ENCODE measurements at places on chromosomes 1 and 21.

GRCh38 chr1:47866601-47867437, 130.4 kb downstream of the TRABD2B start:
- DNase-seq, result no peak

- peak; percentile 31 for DNase-seq
These were observed 780 bp downstream of the YTHDF2 start for GRCh38 chr1:28737307-28738132.

DNA sequence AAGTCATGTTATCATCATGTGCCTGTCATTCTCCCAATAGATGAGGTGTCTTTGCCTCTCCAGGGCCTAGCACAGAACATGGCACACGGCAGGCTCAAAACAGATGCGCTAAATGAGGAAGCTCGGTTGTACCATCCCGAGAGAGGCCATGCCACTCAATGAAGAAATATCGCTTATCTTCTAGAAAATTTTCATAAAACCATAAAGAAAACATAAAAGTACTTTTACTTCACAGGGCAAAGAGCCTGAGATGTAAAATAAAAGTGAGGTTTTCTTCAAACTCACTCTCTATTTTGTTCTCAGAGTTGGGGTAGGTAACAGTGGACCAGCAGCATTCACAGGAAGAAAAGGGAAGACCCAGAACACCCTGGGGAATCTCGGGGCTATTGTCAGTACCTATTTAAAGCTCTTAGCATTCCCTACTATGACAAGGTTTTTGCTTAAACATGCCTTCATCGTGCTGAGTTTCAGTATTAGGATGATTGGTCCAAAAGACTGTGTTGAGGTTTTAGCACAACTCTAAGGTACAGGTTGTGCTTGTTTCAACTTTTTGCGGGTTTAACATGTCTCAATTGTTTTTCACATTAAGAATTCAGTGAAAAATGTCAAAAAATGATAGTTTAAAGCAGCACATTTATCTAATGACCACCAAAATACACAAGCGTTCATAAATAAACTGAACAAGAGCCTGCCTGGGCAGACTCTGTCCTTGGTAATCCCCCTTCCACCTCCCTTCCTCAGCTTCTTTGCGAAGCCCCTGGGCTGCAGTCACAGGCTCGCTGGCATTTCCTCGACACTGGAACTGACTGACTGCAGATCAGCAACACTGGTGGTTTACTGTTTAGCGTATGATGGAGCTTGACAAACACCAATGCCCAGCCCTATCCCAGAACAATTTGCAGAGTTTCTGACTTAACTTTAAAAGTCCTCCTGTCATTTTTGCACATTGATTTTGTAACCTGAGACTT, 55.6 kb downstream of the COQ8A start:
- DNase-seq, result no peak

DNA sequence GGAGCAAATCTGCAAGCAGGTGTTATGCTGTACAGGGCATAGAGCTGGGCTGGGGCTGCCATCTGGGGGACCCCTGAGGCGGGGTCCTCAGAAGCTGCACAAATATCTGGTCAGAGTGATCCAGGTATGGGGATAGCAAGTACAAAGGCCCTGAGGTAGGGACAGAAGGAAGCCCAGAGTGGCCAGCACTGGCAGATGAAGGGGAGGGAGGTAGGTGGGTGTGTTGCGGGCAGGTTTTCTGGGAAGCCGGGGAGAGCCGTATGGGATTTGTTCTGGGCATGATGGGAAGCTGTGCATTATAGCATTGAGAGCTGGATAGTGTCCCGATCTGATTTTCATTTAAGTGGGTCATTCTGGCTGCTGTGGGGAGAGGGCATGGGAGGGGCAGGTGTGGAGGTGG, 102.7 kb downstream of the ARHGEF10L start:
- no peak for DNase-seq

DNA sequence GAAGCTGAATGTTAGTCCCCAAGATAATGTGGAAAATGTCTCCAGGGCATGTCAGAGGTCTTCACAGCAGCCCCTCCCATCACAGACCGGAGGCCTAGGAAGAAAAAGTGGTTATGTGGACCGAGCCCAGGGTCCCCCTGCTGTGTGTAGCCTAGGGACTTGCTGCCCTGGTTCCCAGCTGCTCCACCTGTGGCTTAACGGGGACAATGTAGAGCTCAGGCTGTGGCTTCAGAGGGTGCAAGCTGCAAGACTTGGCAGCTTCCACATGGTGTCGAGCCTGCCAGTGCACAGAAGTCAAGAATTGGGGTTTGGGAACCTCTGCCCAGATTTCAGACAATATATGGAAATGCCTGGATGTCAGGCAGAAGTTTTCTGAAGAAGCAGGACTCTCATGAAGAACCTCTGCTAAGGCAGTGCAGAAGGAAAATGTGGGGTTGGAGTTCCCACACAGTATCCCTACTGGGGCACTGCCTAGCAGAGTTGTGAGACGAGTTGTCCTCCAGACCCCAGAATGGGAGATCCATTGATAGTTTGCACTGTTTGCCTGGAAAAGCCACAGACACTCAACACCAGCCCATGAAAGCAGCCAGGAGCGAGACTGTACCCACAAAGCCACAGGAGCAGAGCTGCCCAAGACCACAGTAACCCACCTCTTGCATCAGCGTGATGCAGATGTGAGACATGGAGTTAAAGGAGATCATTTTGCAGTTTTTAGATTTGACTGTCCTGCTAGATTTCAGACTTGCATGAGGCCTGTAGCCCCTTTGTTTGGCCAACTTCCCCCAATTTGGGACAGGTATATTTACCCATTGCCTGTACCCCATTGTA, 204.9 kb downstream of the MRPL39 start:
- DNase-seq, result no peak

DNA sequence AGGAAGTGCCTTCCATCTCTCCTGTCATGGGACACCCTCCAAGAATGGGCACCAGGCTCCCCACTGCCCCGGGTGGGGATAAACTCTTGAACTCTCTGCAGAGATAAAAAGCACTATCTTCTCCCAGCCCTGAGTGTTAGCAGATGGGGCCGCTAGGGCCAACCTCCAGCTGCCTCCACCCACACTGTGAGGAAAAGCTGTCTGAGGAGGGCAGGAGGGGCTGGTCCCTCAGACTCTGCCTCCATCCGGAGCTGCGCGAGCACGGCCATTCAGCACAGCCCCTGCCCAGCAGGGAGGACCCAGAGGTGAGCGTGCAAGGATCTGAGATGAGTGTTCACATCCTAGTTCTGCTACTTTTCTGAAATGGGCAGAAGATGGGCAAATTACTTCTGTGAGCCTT, 51.8 kb upstream of the TRABD2B start:
- no peak for DNase-seq

GRCh38 chr21:43812139-43812821, 22.9 kb downstream of the RRP1 start:
- no peak for DNase-seq

DNA sequence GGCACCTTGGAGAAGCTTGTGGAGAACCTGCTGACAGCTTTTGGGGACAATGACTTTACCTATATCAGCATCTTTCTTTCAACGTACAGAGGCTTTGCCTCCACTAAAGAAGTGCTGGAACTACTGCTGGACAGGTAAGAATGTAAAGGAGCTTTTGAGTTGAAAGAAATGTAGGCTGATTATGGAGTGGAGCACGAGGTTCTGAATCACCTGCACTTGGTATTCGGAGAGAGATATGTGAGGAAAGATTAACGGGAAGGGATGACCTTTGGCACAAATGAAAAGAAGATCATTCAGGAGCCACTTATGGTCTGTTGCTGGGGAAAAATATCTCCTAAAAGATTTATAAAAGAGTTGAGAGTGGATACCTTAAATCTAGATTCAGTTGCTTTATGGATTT, 42.7 kb downstream of the RGL1 start:
- DNase-seq, result no peak

DNA sequence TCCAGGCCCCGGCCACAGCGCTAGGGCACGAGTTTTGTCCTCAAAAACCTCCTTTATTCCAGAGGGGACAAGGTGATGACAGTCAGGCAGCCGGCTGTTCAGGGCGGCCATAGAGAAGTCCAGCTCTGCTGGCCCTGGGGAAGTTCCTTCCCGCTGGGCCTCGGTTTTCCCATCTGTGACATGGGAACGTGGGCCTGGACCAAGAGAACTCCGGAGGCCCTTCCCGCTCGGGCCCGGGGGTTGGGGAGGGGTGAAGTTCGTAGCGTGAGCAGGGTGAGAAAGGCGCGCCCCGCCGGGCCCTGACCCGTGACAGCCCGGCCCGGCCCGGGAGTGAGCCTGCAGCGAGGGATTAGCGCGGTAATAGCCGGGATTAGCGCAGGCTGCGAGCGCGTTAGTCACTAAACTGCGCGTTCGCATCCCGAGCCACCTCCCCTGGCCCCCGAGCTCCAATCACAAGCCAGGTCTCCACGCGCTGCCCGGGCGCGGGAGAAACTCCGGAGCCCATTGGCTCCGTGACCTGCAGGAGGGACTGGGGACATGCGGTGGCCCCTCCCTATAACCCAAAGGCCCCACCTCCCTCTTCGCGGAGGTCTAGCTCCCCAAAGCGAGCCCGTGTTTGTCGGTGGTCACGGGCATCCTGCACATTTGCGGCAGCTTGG, 29.8 kb upstream of the PADI2 start:
- no peak for DNase-seq

DNA sequence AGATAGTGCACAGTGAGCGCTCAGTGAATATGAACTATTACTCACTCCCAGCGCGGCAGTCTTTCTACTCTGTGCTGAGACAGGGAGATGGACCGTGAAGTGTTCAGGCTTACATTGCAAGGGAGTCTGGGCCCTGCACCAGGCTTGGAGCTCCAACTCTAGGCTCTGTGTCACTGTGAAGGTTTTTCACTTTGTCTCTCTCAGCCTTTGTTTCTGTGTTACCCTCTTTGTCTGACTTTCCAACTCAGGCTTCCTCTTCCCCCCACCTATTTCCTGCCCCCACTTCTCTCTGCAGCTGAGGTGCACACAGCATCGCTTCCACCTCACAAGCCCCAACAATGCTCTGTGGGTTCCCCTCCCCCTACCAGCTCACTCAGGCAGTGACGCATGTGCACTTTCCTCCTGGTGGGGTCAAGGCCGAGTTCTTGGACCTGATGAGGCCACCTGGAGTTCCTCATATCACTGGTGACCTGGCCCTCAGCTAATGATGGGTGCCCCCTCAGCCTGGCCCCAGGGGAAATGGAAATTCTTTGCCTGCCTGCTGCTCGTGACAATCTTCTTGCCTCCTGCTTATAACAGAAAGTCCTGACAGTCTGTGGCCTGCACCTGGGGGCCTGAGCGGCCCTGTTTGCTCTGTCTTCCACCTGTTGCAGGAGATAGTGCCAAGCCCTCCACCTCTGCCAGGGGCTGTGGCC, 1.1 kb upstream of the LCK start:
- no peak for DNase-seq

- no peak for DNase-seq
These were observed 447.6 kb upstream of the PRMT6 start for GRCh38 chr1:106608841-106609240.

- DNase-seq, result no peak
These were observed 339.3 kb downstream of the PAPPA2 start for GRCh38 chr1:176802316-176802715.

GRCh38 chr1:187046293-187046692, 217.5 kb downstream of the PLA2G4A start:
- DNase-seq, result no peak

DNA sequence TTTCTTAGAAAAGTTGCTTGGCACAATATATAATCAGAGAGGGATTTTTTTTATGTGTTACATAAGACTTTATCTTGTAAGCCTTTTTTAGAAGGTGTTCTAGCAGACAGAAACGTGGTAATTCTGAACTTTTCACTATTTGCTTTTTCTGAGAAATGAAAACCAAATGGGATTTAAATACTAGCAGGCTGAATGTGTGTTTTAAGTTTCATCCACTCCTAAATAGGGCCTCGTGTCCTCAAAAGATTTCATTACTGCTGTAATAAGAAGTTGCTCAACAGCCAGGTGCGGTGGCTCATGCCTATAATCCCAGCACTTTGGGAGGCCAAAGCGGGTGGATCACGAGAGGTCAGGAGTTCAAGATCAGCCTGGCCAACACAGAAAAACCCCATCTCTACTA, 44.7 kb upstream of the FMO2 start:
- no peak for DNase-seq

GRCh38 chr21:38170704-38171682, 85.8 kb upstream of the KCNJ15 start:
- DNase-seq, result no peak

DNA sequence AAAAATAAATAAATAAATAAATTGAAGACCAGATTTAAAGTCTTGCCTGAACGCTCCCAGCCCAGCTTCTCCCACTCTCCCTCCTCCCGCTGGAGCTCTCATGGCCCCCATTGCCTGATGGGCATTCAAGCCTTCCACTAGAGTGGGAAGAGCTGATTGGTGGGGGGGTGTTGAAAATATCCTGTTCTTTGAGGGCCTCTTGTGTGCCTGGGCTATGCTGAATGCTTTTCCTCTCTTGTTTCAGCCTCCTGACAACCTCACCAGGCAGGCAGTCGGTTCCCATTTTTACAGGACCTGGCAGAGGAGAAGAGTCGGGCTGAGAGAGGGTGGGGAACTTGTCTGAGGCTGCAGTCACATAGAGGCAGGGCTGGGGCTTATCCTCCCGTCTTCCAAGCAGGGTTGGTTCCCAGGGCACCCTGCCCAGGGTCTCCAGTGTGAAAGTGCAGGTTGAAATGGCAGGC, 59.2 kb upstream of the SSBP3 start:
- DNase-seq, result no peak

GRCh38 chr21:37210130-37210529, 57.0 kb downstream of the VPS26C start:
- no peak for DNase-seq

GRCh38 chr1:37945743-37946702, 830 bp downstream of the INPP5B start:
- DNase-seq, result no peak

GRCh38 chr21:22192766-22193165, 1194.6 kb downstream of the NCAM2 start:
- no peak for DNase-seq

DNA sequence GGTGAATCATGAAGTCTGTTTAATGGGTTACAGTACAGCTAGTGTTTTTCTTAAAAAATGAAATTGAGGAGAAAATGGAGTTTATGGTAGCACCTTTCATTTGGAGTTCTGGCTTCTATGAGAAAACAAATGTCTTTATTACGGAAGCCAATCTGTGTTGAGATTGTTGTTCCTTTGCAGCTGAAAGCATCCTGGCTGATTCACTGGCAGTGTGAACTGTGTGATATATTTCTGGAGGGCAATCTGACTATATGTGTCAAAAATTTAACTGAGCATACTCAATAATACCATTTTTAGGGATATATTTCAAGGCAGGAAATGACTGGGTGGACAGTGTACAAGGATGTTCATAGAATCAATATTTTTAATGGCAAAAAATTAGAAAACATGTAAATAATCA, 46.6 kb upstream of the LYST start:
- DNase-seq, result no peak

Data from activated gamma-delta T cell (primary cell).